ENCODE measurements at places on chromosomes 1 and 21. TPM values are rescaled to one million over a fixed set of nuclear protein-coding genes. Genes with fewer than 3 reads are reported as not detected.

The LCE1A gene
- total RNA-seq: not detected

DNA sequence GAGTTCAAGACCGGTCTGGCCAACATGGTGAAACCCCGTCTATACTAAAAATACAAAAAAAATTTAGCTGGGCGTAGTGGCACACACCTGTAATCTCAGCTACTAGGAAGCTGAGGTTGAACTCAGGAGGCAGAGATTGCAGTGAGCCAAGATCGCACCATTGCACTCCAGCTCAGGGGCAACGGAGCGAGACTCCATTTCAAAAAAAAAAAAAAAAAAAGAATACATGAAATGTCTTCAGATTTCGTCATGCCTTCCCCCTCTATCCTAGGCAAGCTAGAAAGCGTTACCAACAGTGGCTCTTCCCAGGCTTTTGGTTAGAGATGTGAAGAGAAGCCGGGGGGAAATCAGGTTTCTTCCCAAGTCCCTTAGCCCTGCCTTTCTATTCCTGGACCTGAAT is 3.6 kb downstream of the TFF1 start:
- DNase-seq: no peak
- H3K27ac ChIP-seq: no peak overlapping the region
- no peaks in the 10 kb centered on the region for H3K36me3 ChIP-seq
- peaks cover 12% of the 10 kb centered on the region for H3K27me3 ChIP-seq

GRCh38 chr1:235240960-235241359 is 79.9 kb upstream of the RBM34 start:
- DNase-seq: no peak
- H3K4me1 ChIP-seq: peaks cover 19% of the 10 kb centered on the region
- H3K27me3 ChIP-seq: no peaks in the 10 kb centered on the region

GRCh38 chr1:23799570-23800399 is 769 bp downstream of the GALE start:
- no peak for DNase-seq
- peaks cover 4% of the 10 kb centered on the region for H3K36me3 ChIP-seq
- peak overlapping the region; percentile 76 for H3K4me3 ChIP-seq
- H3K4me1 ChIP-seq: peaks cover 15% of the 10 kb centered on the region
- no peaks in the 10 kb centered on the region for H3K27me3 ChIP-seq

GRCh38 chr1:8560611-8561544 is 243.0 kb downstream of the SLC45A1 start:
- H3K36me3 ChIP-seq: peaks cover 4% of the 10 kb centered on the region
- peaks cover 23% of the 10 kb centered on the region for H3K4me1 ChIP-seq
- no peak overlapping the region for H3K4me3 ChIP-seq
- no peak for DNase-seq

- peaks cover 34% of the 10 kb centered on the region for H3K4me1 ChIP-seq
- DNase-seq: peak; percentile 85
- peak overlapping the region; percentile 95 for H3K27ac ChIP-seq
Measured at GRCh38 chr21:17688912-17689874, 76.5 kb upstream of the BTG3 start.

- DNase-seq: no peak
- H3K4me3 ChIP-seq: no peak overlapping the region
- H3K27me3 ChIP-seq: no peaks in the 10 kb centered on the region
- no peaks in the 10 kb centered on the region for H3K4me1 ChIP-seq
- H3K36me3 ChIP-seq: peaks cover 30% of the 10 kb centered on the region
Measured at GRCh38 chr1:151893176-151893924, 16.0 kb downstream of the THEM4 start.

The KRTAP19-2 gene
- total RNA-seq: not detected

- H3K27ac ChIP-seq: no peak overlapping the region
- peaks cover 1% of the 10 kb centered on the region for H3K4me1 ChIP-seq
- H3K4me3 ChIP-seq: no peak overlapping the region
Measured at GRCh38 chr1:12201352-12202189, 28.3 kb upstream of the VPS13D start.

DNA sequence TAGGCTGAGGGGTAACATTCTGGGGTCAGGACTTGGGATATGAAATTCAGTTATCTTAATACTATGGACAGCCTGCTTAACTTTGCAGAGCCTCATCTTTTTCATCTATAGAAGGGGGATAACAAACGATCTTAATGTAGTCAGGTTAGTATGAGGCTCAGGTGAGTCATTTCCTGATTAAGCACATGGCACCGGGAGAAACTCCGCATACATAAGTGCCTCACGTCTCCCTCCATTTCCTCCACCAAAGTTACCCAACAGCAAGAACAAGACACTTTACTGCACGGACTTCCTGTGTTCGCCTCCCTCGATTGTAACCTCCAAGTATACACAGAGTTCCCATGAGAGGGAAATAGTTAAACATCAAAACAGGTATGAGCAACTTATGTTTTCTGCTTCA is 112.7 kb upstream of the COA6 start:
- H3K27me3 ChIP-seq: peaks cover 52% of the 10 kb centered on the region
- no peak for DNase-seq
- H3K4me3 ChIP-seq: no peak overlapping the region
- no peaks in the 10 kb centered on the region for H3K36me3 ChIP-seq
- H3K27ac ChIP-seq: no peak overlapping the region

DNA sequence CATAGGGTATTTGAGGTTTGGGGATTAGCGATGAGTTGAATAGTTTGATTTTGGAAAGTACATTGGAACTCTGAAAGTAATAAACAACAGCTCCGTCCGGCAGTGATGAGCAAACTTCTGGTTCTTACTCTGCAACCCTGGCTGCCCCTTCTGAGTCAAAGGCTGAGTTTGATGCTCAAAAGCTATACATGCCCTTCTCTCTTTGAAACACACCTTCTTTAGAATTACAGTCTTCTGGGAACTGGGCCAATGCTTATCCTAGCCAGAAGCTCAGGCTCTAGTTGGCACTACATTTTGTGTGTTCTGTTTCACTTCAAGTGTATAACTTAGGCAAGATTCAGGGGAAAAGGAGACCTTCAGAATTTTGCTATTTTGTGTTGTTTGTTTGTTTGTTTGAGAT is 9.3 kb downstream of the AHCYL1 start:
- H3K27ac ChIP-seq: peak overlapping the region; percentile 60
- no peaks in the 10 kb centered on the region for H3K27me3 ChIP-seq
- DNase-seq: no peak
- no peak overlapping the region for H3K4me3 ChIP-seq

DNA sequence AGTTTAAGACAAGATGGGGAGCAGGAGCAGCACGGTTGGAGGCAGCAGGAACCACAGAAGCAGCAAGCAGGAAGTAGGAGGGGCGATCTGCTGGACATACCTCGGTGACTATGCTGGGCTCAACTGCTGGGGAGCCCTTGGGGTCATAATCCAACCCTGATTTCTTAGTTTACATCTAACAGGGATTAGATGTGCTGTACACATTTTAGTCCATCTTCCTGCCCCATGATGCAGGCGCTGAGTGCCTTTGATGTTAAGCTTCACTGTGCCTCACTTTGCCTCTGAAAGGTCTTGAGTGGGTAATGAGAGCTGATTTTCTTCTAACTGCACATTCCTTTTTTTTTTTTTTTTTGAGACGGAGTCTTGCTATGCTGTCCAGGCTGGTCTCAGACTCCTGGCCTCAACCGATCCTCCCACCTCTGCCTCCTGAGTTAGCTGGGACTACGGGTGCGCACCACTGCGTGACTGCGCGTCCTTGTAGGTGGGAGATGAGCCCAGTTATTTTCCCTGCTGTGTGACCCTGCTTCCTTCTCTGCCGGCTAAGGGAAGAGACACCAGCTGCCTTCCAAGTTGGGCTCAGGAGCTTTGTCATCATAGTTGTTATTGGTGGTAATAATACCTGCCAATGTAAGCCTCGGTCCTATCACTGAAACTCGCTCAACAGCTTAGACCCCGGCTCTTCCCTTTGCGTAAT is 1.1 kb upstream of the RCAN3 start:
- peak overlapping the region; percentile 80 for H3K4me3 ChIP-seq
- peaks cover 38% of the 10 kb centered on the region for H3K27me3 ChIP-seq
- H3K27ac ChIP-seq: no peak overlapping the region
- no peaks in the 10 kb centered on the region for H3K36me3 ChIP-seq

The LMOD1 gene
- 5.4 TPM for total RNA-seq

GRCh38 chr1:224782281-224783000 is 147.0 kb upstream of the DNAH14 start:
- H3K4me3 ChIP-seq: no peak overlapping the region
- H3K4me1 ChIP-seq: no peaks in the 10 kb centered on the region
- no peak overlapping the region for H3K27ac ChIP-seq
- no peak for DNase-seq
- H3K27me3 ChIP-seq: peaks cover 7% of the 10 kb centered on the region

DNA sequence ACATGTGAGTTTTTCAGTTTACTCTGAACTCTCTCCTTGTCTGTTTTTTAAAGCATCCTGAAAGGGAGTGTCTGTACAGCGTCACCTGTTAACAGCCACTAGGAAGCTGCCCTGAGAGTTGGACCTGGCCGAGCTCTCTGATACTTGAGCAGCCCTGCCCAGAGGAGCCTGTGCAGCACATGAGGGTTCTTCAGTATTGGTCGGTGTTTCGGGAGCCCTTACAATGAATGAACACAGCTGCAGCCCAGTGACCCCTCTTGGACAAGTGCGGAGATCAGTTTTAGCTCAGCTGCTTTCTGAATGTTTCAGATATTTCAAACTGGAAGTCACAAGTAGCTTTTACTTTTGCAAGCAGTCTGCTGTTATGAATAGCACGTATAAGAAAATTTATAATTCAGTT is 39.2 kb downstream of the ADARB1 start:
- H3K4me1 ChIP-seq: peaks cover 12% of the 10 kb centered on the region
- no peaks in the 10 kb centered on the region for H3K27me3 ChIP-seq
- peaks cover 12% of the 10 kb centered on the region for H3K36me3 ChIP-seq
- H3K27ac ChIP-seq: no peak overlapping the region
- no peak for DNase-seq

The RGS4 gene
- 39.9 TPM for total RNA-seq

The REN gene
- total RNA-seq: 0.29 TPM

DNA sequence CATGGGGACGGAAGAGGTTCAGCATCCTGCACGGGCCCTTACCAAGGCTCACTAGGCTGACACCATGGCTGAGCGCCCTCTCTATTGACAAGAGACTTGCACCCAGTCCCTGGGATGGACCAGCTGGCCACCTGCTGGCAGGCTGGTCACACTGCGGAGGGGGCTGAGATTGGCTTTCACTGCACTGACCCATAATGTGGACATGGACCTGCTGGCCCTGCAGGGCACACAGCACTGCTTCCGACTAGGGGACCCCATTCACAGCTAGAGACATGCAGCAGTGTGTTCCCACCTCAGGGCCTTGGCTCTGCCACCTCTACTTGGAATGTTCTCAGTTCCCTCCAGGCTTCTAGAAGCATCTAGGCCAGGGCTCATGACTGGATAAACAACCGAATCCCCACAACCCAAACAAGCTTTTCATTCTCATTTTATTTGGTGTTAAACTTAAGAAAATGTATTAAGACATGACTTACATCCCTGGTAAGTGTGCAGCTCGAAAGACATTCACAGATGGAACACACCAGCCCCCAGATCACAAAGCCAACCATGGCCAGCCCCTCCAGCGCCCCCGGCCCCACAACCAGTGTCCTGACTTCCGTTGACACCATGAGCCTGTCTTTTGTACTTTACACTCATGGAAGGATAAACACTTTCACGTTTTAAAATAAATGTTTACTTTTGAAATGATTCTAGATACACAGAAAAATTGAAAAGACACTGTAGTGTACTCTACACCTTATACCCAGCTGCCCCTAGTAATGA is 9.3 kb upstream of the SRARP start:
- H3K36me3 ChIP-seq: no peaks in the 10 kb centered on the region
- no peak overlapping the region for H3K27ac ChIP-seq
- no peak for DNase-seq
- peaks cover 2% of the 10 kb centered on the region for H3K27me3 ChIP-seq

The NCF2 gene
- total RNA-seq: 0.47 TPM

- peaks cover 10% of the 10 kb centered on the region for H3K36me3 ChIP-seq
- H3K27me3 ChIP-seq: no peaks in the 10 kb centered on the region
- DNase-seq: no peak
Measured at GRCh38 chr1:31297277-31298247, 730 bp downstream of the ZCCHC17 start.

- H3K36me3 ChIP-seq: peaks cover 27% of the 10 kb centered on the region
- no peaks in the 10 kb centered on the region for H3K27me3 ChIP-seq
- H3K4me3 ChIP-seq: no peak overlapping the region
- H3K4me1 ChIP-seq: no peaks in the 10 kb centered on the region
- DNase-seq: no peak
Measured at GRCh38 chr21:43632373-43632905, 26.8 kb downstream of the HSF2BP start.

DNA sequence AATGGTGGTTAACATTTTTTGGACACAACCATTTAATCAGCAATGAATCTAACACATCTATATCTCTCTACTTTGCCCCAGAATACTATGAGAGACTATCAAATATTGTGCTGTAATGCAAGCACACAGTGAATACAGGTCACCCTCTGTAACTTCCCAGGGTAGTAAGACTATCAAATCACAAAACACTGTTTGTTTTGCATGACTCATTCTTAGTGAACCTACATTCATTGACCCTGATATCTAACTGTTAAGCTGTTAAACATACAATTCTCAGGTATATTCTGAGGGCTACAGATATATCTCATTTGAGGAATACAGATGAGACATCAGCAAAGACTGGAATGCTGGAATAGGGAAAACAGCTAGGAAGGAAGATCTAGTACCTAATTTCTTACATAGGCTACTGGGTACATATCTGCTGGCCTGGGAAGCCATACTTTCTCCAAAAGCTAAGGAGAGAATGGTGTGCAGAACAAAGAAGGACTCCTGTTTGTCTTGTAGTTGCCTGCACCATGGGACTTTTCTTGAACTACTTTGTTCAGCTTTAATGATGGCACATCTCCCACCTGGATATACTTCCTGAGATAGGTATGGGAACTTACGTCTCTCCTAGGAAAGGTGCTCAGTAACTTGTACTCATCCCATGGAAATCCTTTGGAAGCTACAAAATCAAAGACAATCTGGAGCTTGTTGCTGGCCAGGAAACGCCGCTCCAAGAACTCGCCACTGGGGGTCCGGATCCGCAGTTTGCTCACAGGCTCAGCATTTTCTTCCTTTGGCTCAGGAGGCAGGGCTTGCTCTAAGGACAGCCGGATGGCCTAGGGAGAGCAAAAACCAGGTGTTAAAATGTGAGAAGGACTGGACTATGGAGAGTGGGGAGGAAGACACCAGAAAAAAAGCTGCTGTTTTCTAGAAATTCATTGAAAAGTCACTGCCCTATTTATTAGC is 51.9 kb upstream of the DMRTA2 start:
- no peak overlapping the region for H3K27ac ChIP-seq
- no peak for DNase-seq
- no peaks in the 10 kb centered on the region for H3K4me1 ChIP-seq
- H3K36me3 ChIP-seq: no peaks in the 10 kb centered on the region

DNA sequence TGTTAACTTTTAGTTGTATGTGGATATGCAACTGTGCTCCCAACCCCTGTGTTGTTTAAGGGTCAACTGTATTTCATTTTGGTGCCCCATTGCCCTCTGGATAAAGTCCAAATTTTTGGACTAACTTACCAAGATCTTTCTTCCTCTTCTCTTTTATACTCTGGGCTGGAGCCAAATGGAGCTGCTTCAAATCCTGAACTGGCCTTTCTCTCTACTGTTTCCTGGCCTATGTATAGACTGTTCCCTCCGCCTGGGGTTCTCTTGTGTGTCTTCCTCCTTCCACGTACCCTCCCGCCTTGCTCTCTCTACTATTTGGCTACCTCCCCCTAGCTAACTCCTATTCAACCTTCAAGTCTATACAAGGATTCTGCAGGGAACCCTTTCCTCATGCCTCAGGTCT is 8.4 kb upstream of the CDC14A start:
- DNase-seq: no peak
- H3K4me3 ChIP-seq: no peak overlapping the region
- H3K27me3 ChIP-seq: no peaks in the 10 kb centered on the region
- H3K4me1 ChIP-seq: no peaks in the 10 kb centered on the region
- H3K36me3 ChIP-seq: no peaks in the 10 kb centered on the region
- H3K27ac ChIP-seq: no peak overlapping the region

The LMX1A gene
- not detected for total RNA-seq

The TNFRSF9 gene
- total RNA-seq: 2.3 TPM

- H3K36me3 ChIP-seq: peaks cover 24% of the 10 kb centered on the region
- no peak overlapping the region for H3K4me3 ChIP-seq
- no peaks in the 10 kb centered on the region for H3K4me1 ChIP-seq
Measured at GRCh38 chr1:200912737-200913407, 18.2 kb downstream of the INAVA start.
